CD4-positive, alpha-beta T cell treated with Interleukin-10 for 1 hour (primary cell): ENCODE measurements at places on chromosomes 7 and 10.

- DNase-seq: no peak
Measured at GRCh38 chr7:41754046-41754445, 51.2 kb upstream of the INHBA start.

- DNase-seq: no peak
Measured at GRCh38 chr7:81367326-81367931, 402.4 kb downstream of the HGF start.

DNA sequence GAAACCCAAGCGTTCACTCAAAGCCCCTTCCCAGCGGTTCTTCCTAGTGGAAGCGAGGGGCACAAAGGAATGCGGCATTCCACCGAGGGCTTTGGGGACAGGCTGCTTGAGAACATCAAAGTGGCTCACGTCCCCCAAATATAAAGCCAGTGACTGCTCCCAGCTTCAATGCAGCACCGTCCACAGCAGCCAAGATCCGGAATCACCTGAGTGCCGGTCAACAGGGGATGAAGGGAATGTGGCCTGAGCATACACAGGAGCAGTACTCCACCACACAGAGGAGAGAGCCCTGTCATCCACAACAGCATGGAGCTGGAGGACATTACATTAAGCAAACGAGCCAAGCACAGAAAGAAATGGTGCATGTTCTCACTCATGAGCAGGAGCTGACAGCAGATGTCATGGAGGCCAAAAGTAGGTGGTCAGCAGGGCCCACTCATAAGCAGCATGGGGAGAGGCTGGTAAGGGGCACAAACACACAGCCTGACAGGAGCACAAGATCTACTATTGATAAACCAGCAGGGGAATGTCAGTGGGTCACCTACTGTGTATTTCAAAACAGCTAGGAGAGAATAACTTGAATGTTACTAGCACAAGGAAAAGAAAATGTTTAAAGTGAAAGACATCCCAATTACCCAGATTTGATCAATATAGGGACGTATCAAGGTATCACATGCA is 79.5 kb downstream of the DIP2C start:
- DNase-seq: no peak

- DNase-seq: no peak
Measured at GRCh38 chr7:16711730-16712129, 41.8 kb upstream of the TSPAN13 start.

DNA sequence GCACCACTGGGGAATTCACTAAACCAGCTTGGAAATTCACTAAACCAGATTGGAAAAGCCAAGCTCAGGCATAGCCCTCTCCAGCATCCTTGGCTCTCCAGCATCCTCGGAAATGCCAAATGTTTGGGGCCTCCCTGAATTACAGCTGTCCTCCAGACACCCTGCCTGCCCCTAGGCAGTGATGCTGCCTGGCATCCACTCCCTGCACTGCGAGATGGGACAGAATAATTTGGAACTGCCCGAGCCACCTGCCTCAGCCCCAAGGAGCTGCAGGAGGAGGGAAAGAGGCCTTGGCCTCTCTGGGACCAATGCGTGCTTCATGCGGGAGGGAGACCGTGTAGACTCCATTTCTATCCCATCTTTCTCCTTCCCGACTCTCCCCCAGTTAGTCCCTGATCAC is 64.3 kb downstream of the INSIG1 start:
- no peak for DNase-seq

DNA sequence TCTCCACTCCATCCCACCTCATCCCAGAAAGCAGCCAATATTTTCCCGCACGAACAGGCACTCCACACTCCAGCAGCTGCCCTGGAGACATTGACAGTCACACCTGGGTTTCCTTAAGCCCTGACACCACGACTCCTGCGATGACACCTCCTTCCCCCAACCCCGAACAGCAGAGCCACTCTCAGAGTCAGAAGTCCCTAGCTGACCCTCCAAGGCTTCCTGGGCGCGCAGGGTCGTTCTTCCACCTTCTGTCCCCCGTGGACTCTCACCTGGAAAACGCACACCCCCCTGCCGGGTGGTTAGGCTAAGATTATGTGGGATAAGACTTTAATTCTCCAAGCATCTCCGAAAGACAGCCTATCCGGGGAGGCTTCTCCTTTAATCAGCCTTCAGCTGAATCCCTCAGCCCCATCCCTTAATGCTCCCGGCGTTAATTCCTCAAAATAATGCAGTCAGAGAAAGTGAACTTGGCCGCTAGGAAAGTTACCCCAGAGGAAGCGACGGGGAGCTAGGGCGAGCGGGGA is 1.1 kb downstream of the DENND11 start:
- DNase-seq: no peak

DNA sequence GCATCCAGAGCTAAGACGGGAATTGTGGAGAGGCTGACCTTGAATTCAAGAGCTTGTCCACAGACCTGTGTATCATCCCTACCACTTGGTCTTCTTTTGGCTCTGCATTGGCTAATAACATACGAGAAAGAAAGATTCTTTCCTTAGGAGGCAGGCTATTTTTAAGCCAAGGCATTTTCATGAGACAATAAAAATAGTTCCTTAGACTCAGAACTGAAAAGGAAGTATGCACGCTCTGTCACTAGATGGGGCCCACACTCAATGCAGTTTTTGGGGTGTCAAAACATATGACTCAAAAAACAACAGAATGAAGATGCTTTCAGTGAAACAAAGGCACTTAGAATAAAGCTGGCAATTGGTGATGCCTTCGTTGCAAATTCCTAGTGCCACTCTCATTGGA is 265.9 kb upstream of the DGKB start:
- no peak for DNase-seq

GRCh38 chr10:89909752-89910151 is 208.4 kb downstream of the KIF20B start:
- no peak for DNase-seq
